ENCODE measurements at places on chromosomes 3 and 15.

DNA sequence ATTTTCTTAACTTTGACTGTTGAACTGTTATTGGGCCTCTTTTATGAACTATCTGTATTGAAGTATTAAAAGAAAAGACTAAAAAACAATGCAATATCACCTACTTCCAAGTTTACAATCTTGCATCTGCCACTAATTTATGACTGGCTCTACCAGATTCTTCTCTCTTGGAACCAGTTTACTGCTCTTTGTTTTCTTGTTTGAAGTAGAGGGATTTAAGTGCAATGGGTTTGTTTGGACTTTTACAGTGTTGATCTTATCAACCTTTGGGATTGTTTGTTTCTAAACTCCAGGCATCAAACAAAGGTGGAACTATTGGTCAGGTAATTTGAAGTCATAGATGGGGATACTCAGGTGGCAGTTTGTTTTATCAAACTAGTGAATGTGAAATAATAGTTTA, 43.0 kb upstream of the MEIS2 start:
- no peak for DNase-seq

DNA sequence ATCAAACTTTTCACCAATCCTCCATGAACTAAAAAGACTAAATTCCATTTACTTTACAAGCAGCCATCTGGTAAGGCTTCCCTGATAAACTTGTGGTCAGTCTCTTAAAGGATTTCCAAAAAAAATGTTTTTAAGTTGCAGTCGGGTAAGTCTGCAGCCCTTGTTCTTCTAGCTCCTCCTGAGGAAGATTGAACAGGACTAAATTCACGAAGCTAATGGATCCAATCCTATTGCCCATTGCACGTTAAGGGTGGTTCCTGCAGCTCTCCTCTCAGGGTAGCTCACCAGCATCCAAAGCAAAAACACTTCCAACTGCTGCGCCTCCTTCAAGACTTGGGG, 2.8 kb downstream of the HES1 start:
- DNase-seq, result no peak

GRCh38 chr15:25684521-25685431, 178.4 kb downstream of the ATP10A start:
- no peak for DNase-seq

DNA sequence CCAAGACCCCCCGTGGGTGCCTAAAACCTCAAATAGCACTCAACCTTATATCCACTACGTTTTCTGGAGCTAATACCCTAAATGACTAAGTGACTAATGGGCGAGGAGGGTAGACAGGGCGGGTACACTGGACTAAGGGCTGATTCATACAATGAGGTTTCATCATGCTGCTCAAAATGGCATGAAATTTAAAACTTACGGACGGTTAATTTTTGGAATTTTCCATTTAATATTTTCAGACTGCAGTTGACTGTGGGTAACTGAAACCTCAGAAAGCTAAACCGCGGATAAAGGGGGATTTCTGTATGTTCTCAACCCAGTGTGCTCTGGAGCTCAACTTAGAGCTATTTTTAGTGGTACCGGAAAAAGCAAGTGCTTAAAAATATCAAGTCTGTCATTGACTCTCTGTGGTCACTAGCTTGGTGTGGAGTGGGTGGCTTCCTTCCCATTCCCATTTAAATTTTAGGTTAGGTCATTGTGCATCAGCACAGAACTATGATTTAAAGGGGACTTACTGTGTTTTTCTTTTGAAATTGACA, 72.9 kb downstream of the LRRC28 start:
- no peak for DNase-seq

GRCh38 chr3:21055015-21055414, 696.0 kb downstream of the ZNF385D start:
- DNase-seq, result no peak

GRCh38 chr15:70119911-70120508, 22.3 kb upstream of the TLE3 start:
- no peak for DNase-seq

DNA sequence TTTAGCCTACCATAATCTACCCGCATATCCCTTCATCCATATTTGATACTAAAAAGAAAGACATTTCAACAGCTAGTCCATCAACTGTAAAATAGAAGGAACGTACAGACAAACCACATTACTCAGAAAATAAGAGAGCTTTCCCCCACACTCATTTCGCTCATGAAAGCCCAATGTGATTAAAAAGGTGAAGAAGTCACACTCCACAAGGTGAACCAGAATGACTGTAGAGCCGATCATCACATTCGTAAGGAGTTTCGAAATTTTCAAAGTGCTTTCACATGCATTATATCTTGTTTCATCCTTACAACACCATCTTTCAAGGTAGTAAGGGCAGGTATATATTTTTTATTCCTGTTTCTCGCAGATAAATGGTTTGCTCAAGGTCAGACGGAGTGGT, 225.3 kb downstream of the FOXP1 start:
- no peak for DNase-seq

GRCh38 chr3:100269410-100270214, 8.8 kb downstream of the TBC1D23 start:
- no peak for DNase-seq

DNA sequence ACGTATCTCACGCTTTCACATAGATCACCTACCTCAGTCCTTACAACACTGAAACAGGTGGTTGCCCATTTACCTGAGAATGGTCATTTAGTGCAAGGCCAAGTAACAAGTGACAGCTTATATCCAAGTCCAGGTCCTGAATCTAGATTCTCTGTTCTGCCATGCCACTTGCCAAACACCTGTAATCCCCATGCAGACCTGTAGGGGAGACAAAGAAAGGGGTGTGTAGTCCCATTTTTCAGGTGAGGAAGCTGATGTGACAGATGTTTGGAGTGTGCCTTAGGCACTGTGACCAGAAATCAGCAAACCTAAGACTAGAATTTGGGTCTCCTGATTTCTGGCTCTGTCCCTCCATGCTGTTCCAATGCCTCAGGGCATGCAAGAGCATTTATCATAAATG, 12.7 kb downstream of the ZNF35 start:
- no peak for DNase-seq

- no peak for DNase-seq
Measured at GRCh38 chr3:194686816-194687637, 1.3 kb downstream of the FAM43A start.

- no peak for DNase-seq
Measured at GRCh38 chr3:169173231-169173630, 490.3 kb downstream of the MECOM start.

DNA sequence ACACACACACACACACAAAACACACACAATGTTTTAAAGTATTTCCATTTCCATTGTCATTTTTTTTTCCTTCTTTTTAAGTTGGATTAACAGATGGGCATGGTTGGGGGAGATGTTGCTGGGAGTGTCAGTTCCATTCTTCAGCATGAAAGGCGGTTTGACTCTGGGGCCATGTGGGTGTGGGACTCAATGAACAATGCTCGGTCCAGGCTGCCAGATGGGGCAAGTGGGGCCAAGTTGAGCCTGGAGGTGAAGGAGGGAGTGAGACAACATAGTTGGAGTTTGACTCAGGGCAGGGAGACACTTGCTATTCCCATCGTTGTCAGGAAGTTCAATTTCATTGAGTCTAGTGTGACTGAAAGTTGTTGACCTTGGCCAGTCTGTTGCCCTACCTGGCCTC, 125.3 kb downstream of the TLE3 start:
- no peak for DNase-seq

DNA sequence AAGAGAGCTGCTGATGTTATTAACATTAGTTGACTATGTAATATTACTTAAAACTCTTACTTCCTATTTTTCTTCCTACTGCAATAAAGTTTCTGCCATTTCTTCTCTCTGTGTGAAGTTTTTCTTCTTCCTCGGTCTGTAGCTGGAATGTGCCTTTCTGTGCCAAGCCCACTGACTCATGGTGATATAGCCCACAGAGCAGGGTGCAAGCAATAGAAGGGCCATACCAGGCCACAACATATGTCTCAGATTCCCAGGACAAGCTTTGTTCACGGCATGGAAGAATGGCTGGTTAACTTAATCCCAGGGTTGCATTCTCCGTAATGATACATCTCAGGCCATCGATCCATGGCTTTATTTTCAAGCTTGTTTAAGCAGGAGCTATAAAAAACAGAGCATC, 815.3 kb downstream of the TUSC7 start:
- no peak for DNase-seq

- DNase-seq, result no peak
Measured at GRCh38 chr15:52082197-52083036, 30.2 kb downstream of the BCL2L10 start.

DNA sequence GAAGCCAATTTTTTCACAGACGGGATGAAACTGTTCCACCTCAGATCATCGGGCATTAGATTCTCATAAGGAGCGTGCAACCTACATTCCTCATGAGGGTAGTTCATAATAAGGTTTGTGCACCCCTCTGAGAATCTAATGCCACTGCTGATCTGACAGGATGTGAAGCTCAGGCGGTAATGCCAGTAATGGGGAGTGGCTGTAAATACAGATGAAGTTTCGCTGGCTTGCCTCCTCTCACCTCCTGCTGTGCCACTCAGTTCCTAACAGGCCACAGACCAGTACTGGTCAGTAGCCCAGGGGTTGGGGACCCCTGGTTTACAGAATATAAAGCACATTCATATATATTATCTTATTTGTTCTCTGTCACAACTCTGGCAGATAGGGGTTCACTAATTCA, 2.1 kb upstream of the LIMD1 start:
- DNase-seq, result no peak

GRCh38 chr3:155641956-155642355, 102.9 kb downstream of the PLCH1 start:
- no peak for DNase-seq

DNA sequence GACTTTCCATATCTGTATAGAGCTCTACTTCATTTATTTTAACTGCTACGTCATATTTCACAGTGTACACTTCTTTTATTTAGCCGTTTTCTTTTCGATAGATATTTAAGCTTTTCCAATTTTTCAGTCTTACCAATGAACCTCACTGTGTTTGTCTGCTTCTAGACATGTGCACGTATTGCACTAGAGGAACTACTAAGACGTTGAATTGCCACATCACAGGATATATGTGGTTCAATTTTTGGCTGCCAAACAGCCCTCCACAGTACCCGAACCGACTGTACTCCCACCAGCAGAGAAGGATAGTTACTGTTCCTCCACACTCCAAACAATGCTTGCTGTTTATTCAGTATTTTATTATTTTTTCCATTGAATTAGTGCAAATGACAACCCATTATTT, 2.0 kb downstream of the NR1I2 start:
- no peak for DNase-seq

DNA sequence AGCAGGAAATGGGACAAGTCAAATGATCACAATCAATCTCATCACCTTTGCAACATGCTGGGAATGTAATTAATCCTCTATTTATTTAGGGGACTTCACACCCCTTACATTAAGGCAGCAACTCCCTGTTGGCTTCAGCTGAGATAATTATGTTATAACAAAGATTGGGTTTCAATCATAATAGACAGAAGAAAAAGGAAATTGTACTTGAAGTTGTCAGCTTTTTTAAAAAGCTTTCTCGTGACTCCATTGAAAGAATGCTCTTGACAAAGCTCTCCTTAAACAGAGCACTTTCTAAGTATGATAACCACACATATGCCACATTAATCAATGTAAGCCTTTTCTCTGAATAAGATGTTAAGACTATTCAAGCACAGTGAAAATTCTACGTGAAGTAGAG, 65.7 kb downstream of the SHQ1 start:
- no peak for DNase-seq

- no peak for DNase-seq
Measured at GRCh38 chr3:160069986-160070385, 81.4 kb downstream of the IL12A start.

DNA sequence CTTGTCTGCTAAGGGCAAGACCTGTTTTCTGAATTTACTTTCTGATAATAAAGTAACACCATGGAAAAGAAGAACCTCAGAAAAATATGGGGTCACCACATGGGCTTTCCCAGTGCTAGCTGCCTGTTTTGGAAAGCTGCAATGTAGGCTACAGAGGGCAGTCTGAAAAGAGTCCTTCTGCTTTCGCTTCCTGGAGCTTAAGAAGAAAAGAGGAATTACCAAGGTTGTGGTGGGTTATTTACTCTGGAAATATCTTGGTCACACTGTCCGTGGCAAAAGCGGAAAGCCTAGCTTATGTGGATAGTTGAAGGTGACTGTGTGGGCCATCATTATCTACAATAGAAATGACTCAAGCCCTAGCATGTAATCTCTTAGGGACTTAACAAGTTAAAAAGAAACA, 31.7 kb upstream of the IP6K2 start:
- DNase-seq, result no peak

- no peak for DNase-seq
Measured at GRCh38 chr15:89591834-89592233, 16.6 kb downstream of the TICRR start.

GRCh38 chr3:79047581-79047980, 720.2 kb downstream of the ROBO1 start:
- no peak for DNase-seq

- no peak for DNase-seq
Measured at GRCh38 chr15:64938192-64938591, 26.5 kb downstream of the ANKDD1A start.

GRCh38 chr3:176075046-176075445, 1122.2 kb downstream of the TBL1XR1 start:
- no peak for DNase-seq

GRCh38 chr3:14422016-14422963, 19.9 kb downstream of the SLC6A6 start:
- DNase-seq, result no peak

DNA sequence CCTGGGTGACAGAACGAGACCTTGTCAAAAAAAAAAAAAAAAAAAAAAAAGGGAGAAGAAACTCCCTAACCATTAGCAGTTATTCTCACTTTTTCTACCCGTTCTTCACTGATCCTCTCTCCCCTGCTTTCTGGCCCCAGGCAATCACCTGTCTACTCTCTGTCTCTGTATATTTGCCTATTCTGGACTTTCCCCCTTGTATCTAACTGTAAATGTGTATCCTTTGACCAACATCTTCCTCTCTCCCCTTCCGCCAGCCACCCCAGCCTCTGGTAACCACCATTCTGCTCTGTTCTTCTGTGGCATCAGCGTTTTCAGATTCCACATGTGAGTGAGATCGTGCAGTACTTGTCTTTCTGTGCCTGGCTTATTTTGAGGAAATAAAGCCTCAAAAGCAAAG, 6.9 kb downstream of the CYFIP1 start:
- DNase-seq, result no peak

DNA sequence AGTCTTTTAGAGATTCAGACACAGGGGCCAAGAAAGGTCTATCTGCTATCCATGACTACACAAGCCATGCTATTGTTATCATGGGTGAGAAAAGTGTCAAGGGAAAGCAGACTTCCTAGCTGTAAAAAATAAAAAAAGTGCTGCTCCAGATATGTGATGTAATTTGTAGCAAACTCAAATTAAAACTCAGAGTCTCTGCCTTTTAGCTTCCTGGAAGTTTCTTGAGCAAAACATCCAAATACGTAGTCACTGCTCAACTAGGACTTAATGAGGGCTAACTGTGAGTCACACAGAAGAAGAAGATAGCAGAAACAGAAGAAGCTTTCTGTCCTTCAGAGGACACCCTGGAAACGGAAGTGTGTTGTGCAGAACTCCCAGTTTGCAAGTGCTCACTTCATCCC, 393.4 kb upstream of the NR2F2 start:
- no peak for DNase-seq

DNA sequence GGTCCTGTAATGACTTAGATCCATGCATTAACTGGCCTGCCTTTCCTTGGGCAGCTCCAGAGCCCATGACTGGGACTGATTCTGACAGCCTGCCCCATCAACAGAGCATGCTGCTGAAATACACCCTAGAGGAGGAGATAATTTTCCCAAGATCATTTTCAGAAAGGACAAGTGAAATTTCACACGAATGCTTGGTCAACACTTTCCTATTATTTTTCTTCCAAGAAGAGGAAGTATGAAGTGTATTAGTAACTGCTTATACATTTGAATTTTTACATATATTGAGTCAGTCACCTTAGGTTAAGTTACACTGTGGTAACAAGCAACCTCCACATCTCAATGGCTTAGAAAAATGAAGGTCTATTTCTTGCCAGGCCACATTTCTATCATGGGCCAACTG, 9.7 kb upstream of the NMNAT3 start:
- DNase-seq, result no peak
